ENCODE measurements at places on chromosomes 2 and 18.
A peak's percentile ranks its signal among the peaks of the same experiment; 100 is the strongest.

DNA sequence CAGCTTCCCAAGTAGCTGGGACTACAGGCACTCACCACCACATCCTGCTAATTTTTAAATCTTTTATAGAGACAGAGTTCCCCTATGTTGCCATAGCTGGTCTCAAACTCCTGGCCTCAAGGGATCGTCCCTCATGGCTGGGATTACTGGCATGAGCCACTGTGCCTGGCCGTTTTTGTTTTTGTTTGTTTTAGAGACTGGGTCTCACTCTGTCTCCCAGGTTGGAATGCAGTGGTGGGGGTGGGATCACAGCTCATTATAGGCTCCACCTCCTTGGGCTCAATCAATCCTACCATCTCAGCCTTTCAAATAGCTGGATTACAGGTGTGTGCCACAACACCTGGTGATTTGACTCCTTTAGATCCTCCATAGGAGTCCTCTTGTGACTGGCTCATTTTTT lies 19.5 kb upstream of the ZDBF2 start:
- no peak for DNase-seq

GRCh38 chr2:234747032-234747431 lies 204.8 kb upstream of the SH3BP4 start:
- DNase-seq, result peak; percentile 55

GRCh38 chr2:241035818-241036396 lies 37.5 kb downstream of the SNED1 start:
- DNase-seq, result no peak

DNA sequence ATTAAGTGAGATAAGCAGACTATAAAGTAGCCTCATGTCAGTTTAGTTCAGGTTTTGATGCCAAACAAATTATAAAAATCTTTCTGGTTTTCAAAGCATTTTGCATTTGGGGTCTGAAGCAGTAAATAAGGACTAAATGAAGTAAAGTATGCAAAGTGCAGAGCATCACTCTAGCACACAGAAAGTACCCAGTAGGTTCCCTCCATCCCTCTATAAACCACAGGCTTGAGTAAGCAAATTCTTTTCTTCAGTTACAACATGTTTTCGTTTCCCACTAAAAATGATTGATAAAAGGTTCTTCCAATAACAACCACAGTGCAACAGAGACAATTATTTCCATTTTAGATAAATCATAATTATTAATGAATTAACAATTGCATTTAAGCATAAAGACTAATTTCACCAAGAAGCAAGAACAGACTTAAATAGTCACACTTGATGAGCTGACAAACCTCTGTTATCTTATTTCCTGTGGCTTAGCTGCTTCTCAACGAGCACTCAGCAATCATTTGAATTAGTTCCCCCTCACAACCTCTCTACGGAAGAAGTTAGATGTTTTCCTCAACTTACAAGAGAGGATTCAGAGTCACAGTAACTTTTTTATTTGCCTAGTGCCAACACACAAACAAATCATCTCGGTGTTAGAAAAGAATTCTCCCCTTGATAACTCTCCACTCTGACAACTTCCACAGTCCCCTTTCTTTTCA lies 249.8 kb downstream of the NBAS start:
- DNase-seq, result no peak
